Activated naive CD4-positive, alpha-beta T cell treated with anti-CD3 and anti-CD28 coated beads, Interleukin-2, amount 10 ng/mL, durations not matched to agents 7 days and 5 days (primary cell): ENCODE measurements at places on chromosomes 7 and 10.

DNA sequence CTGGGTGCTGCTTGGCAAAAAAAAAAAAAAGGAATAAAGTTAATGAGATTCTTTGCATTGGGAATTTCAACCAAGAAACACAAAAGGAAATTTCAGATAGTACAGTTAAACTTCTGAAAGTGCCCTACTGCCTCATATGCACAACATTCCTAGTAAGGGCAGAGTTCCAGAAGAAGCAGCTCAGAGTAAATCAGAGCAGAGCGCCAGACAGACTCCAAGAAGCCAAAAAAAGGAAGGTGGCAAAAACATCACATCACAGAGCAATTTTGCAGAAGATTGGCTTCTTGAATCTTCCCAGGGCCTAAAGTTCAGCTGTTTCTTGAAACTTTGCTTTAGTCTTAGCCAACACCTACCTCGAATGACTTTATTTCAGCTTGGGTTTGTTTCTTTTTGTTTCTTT, 544.1 kb downstream of the XPNPEP1 start:
- no peak for DNase-seq

DNA sequence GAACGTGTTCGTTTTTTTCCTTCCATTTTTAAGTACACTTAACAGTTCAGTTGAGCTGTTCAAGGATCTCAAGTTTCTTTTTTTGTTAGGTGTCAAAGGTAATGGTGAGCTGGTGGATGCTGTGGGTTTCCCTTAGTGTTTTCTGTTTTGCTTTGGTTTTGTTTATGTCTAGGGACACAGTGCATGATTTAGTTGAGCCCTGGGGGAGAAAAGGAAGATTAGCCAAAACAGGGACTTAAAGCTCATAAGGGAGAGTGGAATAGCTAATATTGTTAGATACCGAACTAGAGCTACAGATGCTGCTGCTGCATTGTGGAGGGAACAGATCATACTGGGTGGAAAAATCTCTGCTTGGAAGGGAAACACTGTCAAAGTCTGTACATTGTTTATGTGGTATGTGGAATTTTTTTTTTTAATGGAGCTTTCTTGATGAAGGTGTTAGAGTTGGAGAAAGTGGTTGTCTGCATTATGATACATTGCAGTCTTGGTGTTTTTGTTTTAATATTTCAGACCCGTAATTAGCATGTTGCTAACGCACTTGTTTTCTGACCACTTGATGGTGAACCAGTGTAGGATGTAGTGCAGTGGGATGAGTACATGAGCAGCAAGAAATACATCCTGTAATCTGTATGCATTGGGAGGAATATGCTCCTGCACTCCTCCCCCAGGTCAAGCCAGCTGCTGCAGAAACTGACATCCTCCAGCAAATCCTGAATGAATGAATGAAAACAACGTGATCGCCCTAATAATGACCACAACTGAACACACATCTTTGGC, 2.1 kb downstream of the GLCCI1 start:
- DNase-seq, result no peak

DNA sequence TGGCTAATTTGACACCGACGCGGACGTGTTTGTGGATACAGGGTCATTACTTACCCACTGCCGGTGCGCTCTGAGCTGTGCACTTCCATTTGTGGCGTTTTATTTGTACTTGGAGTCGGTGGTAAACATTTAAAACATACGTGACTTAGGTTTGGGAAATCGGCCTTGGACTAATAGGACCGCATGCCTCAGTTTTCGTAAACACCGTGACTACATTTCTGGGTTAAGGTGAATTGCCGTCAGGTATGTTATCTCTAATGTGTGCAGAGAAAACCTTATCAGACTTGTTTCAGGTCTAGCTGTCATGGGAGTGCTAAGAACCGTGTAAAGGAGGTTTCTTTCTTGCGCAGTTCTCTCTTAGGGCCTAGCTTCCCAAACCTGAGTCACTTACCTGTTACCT, 51.7 kb upstream of the NCF1 start:
- DNase-seq, result no peak

GRCh38 chr10:102731222-102731800, 12.4 kb upstream of the WBP1L start:
- no peak for DNase-seq

- DNase-seq, result no peak
Measured at GRCh38 chr10:52858722-52859121, 86.1 kb upstream of the MBL2 start.

- DNase-seq, result no peak
Measured at GRCh38 chr10:108410236-108410635, 1245.7 kb upstream of the SORCS1 start.

DNA sequence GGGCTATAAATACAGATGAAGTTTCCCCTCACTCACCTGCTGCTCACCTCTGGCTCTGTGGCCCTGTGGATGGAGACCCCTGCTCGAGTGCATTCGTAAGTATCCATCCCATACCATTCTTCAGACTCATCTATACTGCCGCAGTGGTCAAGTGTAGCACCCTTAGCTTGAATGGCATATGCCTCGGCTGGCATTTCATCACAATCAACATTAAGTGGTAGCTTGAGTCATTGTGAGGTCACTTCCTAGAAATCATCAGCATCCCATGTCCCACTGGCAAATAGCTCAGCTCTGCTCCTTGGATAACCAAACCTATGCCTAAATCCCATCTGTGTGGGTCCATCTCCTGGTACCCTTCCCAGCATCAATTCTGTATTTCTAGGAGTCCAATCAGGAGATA, 38.2 kb downstream of the MDH2 start:
- DNase-seq, result no peak

GRCh38 chr7:112280267-112280666, 73.8 kb downstream of the ZNF277 start:
- no peak for DNase-seq

GRCh38 chr10:74924251-74924963, 98.0 kb downstream of the KAT6B start:
- DNase-seq, result no peak

GRCh38 chr7:17401791-17402627, 103.6 kb downstream of the AHR start:
- no peak for DNase-seq

- no peak for DNase-seq
Measured at GRCh38 chr7:29764227-29764626, 42.1 kb upstream of the WIPF3 start.

GRCh38 chr10:119191881-119192280, 13.3 kb upstream of the PRDX3 start:
- DNase-seq, result no peak

GRCh38 chr10:17062009-17062408, 67.6 kb downstream of the CUBN start:
- no peak for DNase-seq

DNA sequence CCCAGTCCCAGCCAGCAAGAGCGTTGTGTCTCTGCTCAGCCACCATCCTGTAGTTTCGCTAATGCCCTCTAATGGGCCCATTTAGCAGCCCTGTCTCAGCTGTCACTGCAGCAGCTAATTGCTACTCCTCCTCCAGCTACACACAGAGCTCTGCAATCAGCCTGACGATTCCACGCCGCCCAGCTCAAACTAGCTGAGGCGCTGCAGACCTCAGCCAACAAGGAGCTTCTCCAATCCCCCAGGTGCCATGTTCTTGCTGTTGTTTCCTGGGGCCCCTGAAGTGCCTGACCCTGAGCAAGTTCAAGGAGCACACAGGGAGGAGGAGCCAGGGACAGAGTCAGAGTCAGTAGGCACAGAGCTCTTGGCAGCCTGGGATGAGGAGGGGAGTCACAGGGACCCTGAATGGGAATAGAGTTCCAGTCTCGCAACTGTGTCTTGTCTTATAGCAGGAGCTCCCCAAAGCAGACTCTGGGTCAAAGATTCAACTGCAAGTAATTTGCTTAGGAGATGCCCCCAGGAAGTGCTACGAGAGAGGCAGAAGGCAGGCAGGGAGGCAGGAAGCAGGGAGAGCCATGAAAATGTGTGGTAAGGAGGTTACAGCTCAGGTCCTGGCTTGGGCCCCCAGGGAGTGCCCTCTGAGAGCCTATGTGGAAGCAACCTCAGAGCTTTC, 135.8 kb upstream of the UNC5B start:
- DNase-seq, result peak; percentile 16

DNA sequence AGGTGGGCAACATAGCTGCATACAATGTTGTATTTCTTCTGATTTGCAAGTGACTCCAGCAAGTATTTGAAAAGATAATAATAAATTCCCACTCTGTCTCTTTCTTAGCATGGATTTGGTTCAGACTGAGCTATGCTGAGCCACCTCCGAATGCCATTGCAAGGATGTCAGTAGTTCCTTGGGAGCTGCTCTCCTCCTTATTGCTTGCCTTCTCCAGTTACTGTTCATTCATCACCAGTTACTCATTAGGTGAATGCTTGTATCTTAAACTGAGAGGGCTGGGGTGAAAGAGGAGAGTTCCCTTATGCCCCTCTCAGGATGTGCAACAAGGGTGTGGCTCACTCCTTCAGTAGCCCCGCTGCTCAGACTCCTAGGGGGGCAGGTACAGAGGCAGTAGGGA, 78.4 kb upstream of the PRKAR2B start:
- no peak for DNase-seq

DNA sequence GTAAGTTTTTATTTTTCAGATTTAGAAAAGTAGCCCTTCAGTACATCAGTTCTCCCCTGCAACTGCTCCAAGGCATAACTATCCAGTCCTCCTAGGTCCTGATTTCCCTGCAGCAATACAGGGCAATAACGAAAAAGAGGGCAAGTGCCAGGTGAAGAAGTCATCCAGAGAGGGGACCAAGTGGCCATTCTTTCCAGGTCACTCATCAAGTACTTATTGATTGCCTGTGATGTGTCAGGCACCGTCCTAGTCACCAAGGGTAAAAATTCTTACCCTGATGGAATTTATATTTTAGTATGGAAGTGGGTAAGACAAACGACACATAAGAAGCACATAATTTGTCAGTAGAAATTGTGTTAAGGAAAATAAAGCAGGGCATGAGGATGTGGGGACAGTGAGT, 67.1 kb upstream of the GSDME start:
- no peak for DNase-seq

DNA sequence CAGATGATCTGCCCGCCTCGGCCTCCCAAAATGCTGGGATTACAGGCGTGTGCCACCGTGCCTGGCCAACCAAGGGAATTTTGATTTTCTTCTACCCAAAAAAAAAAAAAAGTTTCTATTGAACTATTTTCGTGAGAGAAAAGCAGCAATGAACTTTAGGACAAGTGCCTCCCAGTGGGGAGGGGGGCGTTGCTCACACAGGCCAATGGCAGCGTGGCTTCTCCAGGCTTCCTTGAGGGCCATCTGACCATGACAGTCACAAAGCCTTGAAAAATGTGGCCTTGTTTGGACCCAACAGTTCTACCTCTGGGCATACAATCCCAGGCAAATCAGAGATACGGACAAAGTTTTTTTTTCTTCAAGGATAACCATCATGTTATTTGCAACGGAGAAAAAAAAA, 56.0 kb downstream of the TNRC18 start:
- no peak for DNase-seq

DNA sequence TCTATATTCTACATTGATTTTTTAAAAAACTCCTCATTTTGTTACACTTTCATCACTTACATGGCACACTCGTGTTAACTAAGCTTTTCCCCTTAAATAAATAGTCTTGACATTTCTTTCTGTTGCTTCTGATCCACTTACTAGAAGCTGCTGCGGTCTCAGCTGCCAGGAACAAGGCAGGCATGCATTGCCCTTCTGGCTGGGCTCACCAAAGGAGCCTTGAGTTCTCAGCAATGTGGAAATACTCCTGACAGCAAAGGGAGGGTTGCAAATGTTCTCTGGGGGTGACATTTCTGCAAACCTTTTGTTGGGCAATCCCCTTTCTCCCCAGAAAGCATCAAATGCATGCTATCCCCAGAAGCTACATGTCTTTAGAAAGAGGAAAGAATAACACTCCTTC, 350.1 kb downstream of the PRPF18 start:
- DNase-seq, result no peak

GRCh38 chr10:3325954-3326750, 153.6 kb upstream of the PITRM1 start:
- DNase-seq, result no peak

DNA sequence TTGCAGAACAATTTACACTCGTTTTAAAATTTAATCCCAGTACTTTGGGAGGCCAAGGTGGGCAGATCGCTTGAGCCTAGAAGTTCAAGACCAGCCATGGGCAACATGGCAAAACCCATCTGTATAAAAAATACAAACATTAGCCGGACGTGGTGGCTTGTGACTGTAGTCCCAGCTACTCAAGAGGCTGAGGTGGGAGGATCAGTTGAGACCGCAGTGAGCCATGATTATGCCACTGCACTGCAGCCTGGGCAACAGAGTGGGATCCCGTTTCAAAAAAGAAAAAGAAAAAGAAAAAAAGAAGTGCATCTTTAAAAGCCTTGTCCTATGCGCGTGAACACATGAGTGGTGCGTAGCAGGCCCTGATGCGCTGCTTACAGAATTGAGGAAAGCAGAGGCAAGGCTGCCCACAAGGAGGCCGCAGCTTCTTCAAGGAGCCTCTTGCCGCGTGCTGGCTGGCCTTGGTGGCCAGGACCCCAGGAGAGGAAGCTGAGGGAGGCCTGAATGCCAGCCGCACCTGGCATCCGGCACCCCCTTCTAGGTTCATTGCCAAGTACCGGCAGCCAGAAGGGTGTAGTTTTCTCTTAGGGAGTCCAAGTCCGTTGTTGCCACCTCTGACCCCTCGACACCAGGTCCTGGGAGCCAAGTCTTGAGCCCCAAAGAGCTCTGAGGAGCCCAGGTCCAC, 124.5 kb downstream of the UBE2H start:
- no peak for DNase-seq

DNA sequence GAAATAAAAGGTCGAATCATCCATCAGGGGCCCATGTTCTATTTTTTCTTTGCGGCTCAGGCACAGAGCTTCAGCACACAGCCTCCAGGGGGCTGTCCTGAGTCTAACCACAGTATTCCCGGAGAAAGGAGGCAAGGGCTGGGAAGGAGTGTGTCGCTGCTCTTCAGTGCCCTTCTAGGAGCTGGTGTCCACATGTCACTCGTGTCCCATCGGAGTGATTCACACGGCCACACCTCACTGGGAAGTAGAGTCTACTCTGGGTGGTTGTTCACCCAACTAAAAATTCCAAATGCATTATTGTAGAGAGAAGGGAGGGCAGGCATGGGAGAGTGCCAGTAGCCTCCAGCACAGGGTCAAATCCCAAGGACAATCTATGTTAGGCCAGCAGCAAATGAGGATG, 114.8 kb upstream of the LANCL2 start:
- DNase-seq, result no peak

GRCh38 chr7:82740246-82740848, 296.8 kb upstream of the CACNA2D1 start:
- peak; percentile 28 for DNase-seq

DNA sequence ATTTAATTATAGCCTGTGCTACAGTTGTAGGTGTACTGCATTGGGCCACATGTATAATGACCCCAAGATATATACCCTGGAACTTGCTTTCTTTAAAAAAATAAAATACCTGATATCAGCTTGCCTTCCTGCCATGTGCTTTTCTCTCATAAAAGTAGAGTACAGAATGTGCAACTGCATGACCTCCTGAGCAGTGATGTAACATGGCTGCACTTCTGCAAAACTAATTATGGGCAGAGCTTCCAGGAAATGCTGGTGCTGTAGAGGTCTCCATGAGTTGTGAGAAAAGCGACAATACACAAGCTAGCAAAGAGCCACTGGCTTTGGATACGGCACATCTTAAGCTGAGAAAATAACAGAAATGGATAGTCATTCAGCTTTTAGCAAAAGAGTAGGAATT, 6.5 kb upstream of the ERLIN1 start:
- no peak for DNase-seq
